CD4-positive, alpha-beta T cell treated with Interleukin-10 for 1 hour (primary cell): ENCODE measurements at places on chromosomes 5 and 9.

GRCh38 chr9:38243993-38244392 lies 148.5 kb upstream of the ALDH1B1 start:
- no peak for DNase-seq

- DNase-seq = no peak
Observed at GRCh38 chr5:92019376-92019990, 636.4 kb upstream of the ARRDC3 start.

- no peak for DNase-seq
Observed at GRCh38 chr5:122492675-122493074, 180.6 kb downstream of the SNCAIP start.

DNA sequence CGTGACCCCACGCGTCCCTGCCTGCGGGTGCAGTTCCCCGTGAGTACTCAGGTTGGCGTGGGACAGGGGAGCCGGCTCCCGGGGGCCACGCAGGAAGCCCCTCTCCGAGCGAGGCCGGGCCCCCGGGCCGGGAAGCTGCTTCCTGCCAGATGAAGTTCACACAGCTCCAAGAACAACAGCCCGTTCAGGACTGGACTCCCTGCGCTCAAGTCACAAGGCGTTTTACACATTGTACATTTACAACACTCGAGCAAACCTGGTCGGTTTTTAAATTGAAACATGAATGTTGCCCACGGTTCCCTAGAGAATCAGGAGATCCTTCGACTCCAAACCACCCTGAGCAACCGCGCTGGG lies 22.4 kb downstream of the SLC9A3 start:
- DNase-seq = no peak

GRCh38 chr5:111756581-111757354 lies at the start of gene NREP:
TSS of gene NREP (minus strand) at chr5:111757194. CDS start at chr5:111755772, 1,422 bp downstream.
- no peak for DNase-seq

GRCh38 chr5:140312067-140312790 lies 9.3 kb upstream of the PFDN1 start:
- DNase-seq = no peak

- no peak for DNase-seq
Observed at GRCh38 chr9:72812559-72813111, 140.2 kb downstream of the ALDH1A1 start.

- DNase-seq = no peak
Observed at GRCh38 chr5:91928754-91929521, 545.8 kb upstream of the ARRDC3 start.

DNA sequence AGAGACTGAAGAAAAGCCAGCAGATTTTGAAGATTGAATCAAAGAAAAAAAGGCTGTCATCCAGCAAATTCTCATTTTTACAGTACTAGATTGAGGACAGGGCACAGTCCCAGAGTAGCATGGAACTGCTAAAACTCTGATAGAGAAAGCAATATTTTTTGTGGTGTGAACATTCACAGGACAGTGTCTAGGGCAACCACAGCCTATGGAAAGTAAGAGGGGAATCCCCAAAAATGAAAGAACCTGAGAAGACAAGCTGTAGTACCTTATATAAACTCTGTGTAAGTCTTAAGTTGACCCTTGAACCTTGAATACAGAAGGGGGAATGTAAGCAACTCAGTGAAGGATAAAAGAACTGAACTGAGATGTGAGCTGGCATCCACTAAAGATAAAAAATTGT lies 540.3 kb downstream of the HINT1 start:
- no peak for DNase-seq

DNA sequence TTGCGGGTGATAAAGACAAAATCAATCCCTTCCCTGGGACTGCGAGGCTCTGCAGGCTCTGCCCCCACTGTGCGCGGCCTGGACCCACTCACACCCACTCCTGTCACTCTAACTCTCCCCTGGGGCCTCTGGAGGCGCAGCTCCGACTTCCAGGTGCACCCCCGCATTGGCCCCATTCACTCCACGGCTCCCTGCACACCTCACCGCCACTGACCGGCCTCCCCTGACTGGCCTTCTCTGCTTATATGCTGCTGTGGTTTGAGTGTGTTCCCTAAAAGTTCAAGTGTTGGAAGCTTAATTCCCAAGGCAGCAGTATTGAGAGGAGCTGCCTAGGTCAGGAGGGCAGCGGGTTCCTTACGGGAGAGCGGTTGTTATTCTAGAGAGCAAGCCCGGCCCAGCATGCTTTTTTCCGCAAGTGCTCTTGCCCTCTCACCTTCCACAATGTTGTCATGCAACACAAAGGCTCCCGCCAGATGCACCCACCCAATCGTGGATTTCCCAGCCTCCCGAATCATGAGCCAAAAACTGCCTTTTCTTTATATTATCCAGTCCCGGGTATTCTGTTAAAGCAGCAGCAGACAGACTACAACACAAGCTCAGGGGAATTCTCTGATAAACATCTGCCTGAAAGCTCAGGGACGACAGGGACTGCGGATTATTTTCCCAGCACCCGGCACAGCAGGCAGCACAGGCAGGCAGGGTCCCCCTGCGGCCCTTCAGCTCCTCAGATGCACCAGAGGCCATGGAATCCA lies 73.5 kb upstream of the LRRTM2 start:
- DNase-seq = no peak

DNA sequence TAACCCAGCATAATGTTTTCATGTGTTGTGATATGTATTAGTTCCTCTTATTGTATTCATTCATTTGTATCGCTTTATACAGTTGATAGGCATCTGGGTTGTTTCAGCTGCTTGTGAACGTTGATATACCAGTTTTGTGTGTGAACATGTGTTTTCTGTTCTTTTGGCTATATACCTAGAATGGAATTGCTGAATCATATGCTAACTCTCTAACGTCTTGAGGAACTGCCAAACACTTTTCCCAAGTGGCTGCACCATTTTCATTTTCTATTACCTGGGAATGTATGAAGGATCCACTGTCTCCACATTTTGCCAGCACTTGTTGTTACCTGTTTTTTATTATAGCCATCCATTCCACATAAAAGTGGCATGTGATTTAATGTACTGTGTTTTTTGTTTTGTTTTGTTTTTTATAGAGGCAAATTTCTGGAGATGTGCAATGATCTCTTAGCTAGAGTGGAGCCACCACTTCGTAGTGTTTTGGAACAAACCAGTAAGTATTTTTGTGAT lies 34.6 kb downstream of the HSPA4 start:
- DNase-seq = no peak

GRCh38 chr5:109253262-109253661 lies 156.5 kb downstream of the PJA2 start:
- no peak for DNase-seq

- peak; percentile 79 for DNase-seq
Observed at GRCh38 chr5:178145965-178146820, 7.5 kb downstream of the NHP2 start.

DNA sequence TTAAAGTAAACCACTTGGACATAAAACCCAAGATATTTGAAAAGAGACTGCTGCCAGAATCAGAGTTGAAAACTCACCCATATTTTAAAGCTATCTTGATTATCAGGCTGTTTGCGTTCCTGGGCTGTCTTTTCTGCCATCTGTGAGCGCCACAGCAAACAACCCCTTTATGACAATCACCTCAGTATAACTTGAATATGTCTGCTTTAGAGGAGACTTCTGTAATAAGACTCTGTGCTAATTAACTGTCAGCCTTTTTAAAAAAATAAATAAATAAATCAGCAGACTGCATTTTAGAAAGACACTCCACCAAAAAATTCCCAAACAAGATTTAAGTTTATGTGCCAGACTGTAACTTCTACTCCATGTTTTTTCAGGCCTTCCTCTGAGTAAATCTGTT lies 375.7 kb upstream of the CCNH start:
- no peak for DNase-seq

DNA sequence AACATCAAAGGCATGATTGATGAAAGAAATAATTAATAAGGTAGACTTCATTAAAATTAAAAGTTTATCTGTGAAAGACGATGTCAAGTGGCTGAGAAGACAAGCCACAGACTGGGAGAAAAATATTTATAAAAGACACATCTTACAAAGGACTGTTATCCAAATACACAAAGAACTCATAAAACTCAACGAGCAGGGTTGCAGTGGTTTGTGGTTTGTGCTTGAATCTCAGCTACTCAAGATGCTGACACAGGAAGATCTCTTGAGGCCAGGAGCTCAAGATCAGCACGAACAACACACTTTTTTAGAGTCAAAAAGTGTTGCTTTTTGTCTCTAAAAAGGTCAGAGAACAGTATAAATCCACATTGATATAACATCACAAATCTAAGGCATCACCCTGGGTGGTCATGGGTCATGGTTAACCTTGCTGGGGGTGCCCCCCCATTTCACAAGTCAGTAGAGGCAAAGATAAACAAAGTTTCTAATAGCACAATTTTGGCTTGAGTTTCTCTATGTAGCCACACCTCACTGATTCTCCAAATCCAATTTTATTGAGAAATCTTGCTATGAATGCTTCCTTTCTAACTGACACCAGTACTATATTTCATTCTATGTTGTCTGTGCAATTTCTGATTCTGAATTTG lies 342.9 kb upstream of the RPS23 start:
- no peak for DNase-seq

DNA sequence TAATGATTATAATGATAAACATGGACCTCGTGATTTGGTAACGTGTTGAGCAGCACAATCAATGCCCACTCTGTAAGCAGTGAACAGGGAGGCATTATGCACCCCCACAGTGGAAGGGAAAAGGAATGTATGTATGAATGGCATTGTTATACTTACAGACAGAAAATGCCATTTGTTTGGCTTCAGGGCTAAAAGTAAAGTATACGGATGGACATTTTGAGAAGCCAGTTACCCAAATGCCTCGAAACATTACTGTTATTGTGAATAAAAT lies 260.2 kb upstream of the PPP1R2B start:
- DNase-seq = no peak

GRCh38 chr5:145636371-145636770 lies 198.8 kb downstream of the PRELID2 start:
- DNase-seq = no peak

GRCh38 chr9:37899041-37899440 lies 4.9 kb downstream of the SLC25A51 start:
- no peak for DNase-seq

DNA sequence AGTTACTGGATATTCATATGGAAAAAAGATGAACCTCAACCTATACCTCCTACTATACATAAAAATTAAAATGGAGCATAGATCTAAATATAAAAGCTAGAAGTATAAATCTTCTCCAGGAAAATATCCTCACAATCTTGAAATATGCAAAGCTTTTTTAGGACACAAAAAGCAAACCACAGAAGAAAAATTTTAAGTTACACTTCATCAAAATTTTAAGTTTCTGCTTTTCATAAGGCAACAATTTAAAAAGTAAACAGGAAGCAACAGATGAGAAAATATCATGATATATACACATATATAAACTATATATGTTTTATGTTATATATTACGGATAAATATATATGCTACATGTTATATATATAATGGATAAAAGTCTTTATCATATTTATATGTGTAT lies 157.5 kb downstream of the ADAMTS6 start:
- no peak for DNase-seq

DNA sequence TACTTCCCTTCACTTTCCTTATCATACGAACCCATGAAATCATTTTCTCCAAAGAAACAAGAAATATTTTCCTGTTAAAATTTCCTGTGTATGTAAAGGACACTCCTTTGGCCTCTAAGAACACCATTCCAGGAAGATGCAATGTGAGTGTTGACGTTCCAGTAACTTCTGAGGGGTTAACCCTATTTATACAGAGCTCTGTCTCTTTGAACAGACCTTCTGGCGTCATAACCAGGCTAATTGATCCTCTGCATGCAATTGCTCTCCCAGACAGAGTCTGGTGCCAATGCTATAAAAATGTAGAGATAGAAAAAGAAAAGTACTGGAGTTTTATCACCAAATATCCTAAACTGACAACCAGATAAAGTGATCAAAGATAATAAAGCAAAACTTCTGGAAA lies 218.5 kb downstream of the TLE1 start:
- DNase-seq = no peak

DNA sequence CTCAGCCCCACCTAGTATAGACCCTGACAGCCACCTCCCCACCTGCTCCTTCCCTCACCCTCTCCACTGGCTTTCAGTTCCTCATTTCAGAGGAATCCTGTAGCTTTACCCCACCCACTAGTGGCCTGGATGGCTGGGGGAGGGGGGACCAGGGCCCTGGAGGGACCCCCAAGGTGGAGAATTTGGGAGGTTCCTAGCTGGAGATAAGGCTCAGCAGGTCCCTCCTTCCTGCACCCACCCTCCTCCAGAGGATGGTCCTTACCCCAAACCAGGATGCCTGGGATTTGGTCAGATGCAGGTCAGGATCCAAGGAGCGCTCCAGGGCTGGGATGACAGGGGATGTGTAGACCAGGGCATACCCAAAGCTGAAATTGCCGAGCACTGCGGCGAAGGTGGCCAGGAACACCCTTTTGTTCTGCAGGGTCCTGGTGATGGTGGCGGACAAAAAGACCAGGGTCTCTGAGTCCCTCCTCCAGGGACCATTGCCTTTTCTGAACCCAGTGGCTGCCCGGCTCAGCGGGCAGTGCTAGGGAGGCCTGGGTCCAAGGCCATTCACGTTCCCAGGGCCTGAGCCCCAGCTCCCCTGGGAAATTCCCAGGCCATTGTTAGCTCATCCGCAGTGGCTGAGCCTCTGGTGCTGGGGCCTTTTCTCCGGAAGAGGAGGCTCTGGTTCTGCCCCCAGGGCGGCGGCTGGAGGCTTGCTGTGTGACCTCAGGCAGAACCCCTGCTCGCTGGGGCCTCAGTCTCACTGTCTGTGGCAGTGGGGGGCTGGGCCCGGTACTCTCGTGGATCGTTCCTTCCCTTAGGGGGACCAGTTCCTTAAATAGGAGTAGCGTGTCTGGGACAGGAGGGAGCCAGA lies 678 bp downstream of the SLC2A6 start:
- DNase-seq = peak; percentile 23

DNA sequence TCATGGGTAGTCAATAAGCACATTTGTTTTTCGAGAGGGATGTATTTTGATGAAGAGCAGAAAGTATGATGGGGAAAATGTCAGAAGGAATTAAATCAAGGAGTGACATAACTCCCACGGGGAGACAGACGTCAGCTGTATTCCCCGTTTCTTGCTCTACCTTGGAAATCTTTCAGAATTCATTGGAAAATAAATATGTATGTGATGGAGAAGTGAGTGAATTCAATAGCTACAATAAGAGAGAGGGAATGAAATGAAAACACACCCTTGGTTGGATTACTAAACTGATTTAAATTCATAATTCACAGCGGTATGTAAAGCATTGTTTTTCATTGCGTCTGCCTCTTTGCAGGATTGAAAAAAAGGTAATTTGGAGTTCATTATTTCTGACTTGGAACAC lies 209.7 kb upstream of the KLF4 start:
- no peak for DNase-seq

DNA sequence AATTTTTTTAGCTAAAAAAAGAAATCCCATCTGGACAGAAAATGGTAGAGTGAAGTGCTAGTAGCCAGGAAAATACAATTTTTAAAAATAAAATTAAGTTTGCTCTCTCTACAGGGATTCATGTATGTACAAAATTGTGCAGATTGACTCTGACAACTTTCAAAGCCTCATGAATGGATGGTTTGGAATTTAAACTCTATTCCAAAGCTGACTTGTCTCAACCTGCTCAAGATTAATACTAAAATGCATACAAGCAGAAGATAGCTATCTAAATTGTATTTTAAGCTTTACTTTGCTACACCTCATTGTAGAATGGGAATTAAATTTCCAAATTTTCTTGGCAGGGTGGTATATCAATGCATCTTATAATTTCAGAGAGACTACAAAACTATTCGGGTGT lies 257.6 kb downstream of the RFX3 start:
- DNase-seq = no peak

- DNase-seq = no peak
Observed at GRCh38 chr5:18334949-18335348, 700.7 kb downstream of the TAF11L14 start.

GRCh38 chr5:133967124-133967523 lies 1.3 kb downstream of the C5orf15 start:
- no peak for DNase-seq

GRCh38 chr5:150139334-150139733 lies 16.3 kb downstream of the PDGFRB start:
- DNase-seq = no peak
